Hematopoietic multipotent progenitor cell treated with erythropoietin and hydrocortisone succinate and interleukin-3 and kit ligand, for 6 days (in vitro differentiated cells): ENCODE measurements at places on chromosomes 6 and 20.
A peak's percentile ranks its signal among the peaks of the same experiment; 100 is the strongest.

DNA sequence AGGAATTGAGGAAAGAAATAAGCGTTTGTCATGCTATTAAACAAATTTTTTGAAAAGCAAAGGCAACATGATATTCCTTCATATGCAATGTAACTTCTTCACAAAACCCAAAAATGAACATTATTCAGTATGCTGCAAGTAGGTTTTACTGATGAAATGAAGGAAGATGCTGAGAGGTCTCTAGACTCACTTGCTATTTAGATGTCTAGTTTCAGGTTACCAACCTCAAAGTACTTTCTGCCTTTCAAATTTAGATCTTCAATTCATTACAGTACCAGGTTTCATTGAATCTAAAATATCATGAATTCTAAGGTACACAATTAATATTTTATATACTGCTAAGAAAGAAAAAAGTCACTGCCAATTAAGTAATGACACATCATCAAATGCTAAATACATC is 39.9 kb downstream of the MYO6 start:
- DNase-seq: no peak

DNA sequence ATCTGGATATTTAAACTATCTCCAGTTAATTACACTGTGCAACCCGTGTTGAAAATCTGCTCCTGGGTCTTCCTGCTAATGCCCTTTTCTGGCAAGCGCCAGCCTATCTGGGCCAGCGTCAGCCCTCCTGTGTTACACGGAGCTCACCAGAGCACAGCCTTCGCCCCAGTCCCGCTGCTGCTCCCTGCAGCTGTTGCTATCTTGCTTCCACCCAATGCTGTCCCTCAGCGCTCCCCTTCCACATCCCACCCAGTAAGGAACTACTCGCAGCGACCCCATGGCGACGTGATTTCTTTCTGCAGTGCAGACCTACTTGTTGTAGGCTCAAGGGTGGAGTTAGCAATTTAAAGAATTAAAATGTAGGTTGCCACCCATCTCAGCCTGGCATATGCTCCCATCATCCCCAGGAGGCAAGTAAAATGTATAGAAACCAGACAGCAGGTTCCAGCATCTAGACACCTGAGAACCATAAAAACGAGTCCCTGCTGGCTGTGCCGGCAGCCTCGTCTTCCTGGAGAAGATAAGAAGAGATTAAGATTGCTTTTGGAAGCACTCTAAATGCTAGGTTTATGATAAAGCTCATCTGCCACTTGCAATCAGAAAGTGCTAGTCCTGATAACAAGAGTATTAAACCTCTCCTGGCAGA is 254.3 kb upstream of the FOXQ1 start:
- no peak for DNase-seq

GRCh38 chr6:116465246-116465645 is 4.1 kb downstream of the CALHM6 start:
- peak; percentile 49 for DNase-seq

DNA sequence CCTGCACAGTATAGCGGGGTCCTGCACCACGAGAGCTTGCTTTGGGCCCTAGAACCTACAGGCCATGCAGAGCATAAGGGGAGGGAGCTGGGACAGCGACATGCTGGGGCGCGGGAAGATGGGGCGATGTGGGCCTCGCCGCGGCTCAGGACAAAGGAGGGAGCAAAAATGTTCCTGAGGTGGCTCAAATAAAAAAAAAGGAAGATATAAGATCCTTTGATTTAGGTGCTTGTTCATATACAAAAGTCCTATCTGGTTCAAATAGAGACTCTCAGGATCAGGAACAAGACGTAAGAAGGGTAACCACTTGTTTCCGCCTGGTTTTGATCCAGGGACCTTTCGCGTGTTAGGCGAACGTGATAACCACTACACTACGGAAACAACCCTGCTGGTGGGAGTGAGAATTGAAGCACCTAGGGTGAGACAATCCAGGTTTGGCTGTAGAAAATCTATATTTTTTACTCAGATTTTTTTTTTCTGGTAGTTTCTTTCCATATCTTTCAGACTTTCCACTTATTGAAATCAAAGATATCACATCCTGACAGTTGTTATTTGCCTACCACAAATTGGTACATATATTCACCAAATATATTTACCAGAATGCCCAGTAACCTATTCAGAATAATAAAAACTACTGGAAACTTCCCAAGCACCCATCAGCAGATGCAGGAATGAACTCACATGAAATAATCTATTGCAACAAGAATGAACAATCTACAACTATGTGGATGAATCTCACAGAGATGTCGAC is 177.9 kb upstream of the ZNF184 start:
- peak; percentile 86 for DNase-seq

- no peak for DNase-seq
Measured at GRCh38 chr6:40918040-40918651, 120.9 kb downstream of the UNC5CL start.

GRCh38 chr20:41475503-41475902 is 108.9 kb upstream of the EMILIN3 start:
- DNase-seq: no peak

DNA sequence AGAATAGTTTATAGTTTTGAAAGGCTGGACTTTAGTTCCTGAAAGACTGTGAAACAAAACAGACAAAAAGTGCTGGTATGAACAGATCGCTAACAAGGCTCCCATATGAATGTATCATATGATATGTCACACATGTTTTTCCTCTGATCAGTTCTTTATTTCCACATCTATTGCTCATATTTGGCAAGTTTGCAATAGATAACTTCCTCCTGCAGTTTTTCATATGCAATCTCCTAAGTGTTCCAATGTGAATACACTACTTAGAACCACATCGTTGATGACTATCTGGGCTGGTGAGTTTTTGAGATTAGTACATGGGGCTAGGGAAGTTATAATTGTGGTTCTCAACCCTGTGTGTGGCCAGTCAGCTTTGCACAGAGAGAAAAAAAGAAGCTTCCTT is 23.1 kb downstream of the CRYBG1 start:
- peak; percentile 64 for DNase-seq

- no peak for DNase-seq
Measured at GRCh38 chr6:39051399-39052122, 3.0 kb downstream of the GLP1R start.
